ENCODE measurements at places on chromosomes 5 and 9.
A peak's percentile ranks its signal among the peaks of the same experiment; 100 is the strongest.

DNA sequence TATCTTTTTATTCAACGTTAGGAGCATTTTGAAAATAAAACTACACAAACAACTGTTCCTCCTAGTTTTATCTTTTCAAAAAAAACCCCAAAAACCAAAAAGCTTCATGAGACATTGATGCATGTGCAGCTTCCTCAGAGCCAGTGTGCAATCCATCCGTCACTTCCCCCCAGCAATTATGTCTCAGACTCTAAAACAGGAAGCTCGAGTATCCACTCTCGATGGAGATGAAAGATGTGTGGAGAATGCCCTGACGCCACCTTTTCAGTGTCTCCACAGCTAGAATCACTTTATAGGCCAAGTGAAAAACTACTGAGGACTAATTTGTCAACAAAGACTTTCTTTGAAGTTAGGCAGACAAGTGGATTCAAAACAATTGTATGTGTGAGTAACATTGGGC, 408.9 kb upstream of the SMARCA2 start:
- DNase-seq: no peak

GRCh38 chr5:68406767-68407241, 191.2 kb downstream of the PIK3R1 start:
- DNase-seq: no peak

DNA sequence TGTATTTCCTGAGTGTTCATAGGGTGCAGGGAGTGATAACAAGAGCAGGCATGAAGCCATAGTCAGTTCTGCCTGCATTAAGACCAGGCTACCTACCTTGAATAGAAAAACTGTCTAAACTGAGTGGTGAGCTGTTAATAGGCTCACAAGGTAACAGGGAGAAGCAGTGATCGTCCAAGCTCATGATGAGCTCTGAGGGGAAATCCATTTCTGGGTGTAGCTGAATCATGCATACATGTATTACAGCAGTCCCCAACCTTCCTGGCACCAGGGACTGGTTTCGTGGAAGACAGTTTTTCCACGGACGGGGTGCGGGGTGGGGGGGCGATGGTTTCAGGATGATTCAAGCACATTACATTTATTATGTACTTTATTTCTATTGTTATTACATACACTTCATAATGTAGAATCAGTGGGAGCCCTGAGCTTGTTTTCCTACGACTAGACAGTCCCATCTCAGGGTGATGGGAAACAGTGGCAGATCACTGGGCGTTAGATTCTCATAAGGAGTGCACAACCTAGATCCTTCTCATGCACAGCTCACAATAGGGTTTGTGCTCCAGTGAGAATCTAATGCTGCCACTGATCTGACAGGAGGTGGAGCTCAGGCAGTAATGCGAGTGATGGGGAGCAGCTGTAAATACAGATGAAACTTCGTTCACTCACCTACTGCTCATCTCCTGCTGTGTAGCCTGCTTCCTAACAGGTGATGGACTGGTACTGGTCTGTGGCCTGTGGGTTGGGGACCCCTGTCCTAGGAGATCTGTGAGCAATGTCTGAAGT, 100.0 kb upstream of the IL6ST start:
- peak; percentile 85 for DNase-seq

GRCh38 chr5:124000538-124000937, 488.6 kb downstream of the CSNK1G3 start:
- DNase-seq: no peak

DNA sequence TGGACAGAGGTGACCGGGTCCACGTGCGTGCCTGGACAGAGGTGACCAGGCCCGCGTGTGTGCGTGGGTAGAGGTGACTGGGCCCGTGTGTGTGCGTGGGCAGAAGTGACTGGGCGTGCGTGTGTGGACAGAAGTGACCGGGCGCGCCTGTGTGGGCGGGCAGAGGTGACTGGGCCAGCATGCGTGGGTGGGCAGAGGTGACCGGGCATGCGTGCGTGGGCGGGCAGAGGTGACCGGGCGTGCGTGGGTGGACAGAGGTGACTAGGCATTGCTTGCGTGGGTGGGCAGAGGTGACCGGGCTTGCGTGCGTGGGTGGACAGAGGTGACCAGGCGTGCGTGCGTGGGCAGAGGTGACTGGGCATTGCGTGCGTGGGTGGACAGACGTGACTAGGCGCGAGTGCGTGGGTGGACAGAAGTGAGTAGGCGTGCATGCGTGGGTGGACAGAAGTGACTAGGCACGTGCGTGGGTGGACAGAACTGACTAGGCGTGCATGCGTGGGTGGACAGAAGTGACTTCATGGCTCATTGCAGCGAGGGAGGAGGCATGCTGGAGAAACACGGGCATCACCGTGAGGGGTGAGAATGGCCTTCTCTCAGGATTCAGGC, 254.1 kb upstream of the IRX4 start:
- DNase-seq: no peak

DNA sequence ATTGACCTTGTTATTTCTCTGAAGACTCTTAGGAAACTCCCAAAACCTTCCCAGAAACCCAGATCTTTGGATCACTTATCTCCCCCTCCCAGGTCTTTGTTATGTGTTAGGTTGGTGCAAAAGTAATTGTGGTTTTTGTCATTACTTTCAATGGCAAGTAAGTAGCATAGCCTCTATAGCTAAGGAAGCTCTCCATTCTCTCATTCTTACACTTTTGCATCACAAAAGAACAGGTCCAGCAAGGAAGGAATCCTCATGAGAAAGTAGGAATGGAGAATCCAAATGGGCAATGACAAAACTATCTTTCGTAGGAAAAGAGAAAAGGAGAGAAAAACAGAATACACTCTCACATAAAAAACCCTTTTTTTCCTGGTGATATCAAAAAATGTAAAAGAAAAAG, 81.3 kb upstream of the ELAVL2 start:
- DNase-seq: no peak

DNA sequence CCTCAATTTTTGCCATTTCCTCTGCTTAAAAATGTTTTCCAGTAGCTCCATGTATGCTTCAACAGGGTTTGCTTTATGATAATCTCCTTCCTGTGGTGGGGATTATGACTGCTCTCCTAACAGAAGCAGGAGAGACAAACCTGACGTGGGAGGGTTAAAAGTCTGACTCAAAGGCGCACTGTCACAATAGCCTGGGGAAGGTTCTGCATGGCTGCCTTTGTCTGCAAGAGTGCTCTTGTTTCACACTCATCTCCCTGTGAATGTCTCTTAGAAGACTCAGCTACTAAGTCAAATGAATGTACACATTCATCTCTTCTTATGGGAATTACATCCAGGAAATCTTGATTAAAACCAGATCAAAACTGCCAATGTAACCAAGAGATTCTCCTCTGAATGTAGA, 90.9 kb upstream of the MTAP start:
- DNase-seq: no peak

- DNase-seq: peak; percentile 78
Observed at GRCh38 chr5:176542135-176542595, 5.0 kb upstream of the RNF44 start.

DNA sequence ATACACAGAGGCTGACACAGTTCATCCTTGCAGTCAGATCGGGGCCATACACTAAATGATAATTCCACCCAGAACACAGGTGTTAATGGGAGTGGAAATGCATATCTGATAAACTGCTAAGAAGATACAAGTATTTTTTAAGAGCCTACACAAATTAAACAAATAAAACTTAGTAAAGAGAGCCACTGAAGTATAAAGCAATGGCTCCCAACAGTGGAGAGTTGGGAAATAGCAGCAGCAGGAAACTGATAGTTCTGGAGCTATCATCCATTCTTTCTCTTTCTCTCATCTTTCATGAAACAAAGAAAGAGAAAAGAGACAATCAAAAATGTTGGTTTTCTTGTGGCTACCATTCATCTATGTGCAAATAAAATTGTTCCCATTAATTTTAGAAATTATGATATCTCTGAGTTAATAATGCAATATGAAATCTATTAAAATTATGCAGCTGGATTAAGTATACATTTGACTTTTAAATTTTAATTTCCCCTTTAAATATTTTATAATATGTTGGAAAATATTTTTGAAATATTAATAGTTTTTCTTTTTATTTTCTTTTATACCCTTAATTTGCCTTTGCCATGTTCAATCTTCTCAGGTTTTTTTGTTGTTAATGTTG, 120.8 kb downstream of the EMB start:
- DNase-seq: no peak

DNA sequence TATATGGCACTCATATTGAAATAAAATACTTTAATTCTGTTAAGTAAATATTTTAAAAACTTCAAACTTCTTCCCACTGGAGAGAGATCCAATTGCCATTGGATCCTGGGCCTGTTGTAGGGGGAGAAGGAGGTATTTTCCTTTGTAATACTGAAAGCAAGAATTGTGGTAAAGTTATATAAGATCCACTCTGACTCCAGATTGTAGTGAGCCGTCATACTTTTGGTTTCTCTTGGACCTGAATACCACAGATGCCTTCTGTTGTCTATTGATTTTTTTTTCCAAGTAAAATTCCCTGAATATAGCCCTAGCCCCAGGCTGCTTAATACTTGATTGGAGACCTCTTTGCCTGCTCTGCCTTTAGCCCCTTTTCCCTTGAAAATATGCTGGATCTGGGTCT, 86.9 kb downstream of the ATG10 start:
- DNase-seq: no peak

- DNase-seq: no peak
Observed at GRCh38 chr9:75233011-75233410, 144.7 kb downstream of the OSTF1 start.

DNA sequence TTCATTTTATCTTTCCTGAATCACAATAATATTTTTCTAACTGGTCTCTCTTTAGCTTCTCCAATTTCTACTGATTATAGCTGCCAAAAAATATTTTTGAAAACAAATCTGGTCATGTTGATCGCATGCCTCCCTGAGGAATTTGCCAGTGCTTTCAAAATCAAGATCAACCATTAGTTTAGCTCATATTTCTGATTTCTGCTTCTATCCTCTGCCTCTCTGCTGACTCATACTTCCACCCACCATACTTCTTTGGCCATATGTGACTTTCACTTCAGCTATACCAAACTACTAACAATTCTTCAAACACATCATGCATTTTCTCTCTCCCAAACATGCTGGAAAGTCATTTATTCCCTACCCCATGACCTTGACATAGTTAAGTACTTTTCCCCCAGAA, 636.5 kb downstream of the TLE1 start:
- DNase-seq: no peak

- no peak for DNase-seq
Observed at GRCh38 chr5:140398379-140398811, 3.2 kb upstream of the ANKHD1 start.

DNA sequence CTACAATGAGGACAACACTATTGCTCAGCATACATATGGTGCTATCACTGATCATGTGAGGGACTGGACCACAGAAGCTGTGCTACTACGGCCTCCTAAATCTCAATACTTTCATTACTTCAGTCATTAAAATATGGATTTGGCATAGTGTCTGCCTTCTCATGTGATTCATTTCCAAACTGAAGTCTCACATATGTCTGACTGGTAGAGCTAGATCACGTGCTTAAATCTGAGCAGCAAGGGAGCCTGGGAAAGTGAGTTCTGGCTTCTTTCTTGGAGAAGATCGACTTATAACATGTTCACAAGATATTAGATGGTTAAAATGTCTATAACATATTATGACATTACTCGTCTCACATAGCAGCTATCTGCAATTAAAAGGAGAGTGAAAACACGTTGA, 8.3 kb downstream of the KIF4B start:
- no peak for DNase-seq

GRCh38 chr5:42943931-42944631, 96.0 kb downstream of the ANXA2R start:
- DNase-seq: no peak

DNA sequence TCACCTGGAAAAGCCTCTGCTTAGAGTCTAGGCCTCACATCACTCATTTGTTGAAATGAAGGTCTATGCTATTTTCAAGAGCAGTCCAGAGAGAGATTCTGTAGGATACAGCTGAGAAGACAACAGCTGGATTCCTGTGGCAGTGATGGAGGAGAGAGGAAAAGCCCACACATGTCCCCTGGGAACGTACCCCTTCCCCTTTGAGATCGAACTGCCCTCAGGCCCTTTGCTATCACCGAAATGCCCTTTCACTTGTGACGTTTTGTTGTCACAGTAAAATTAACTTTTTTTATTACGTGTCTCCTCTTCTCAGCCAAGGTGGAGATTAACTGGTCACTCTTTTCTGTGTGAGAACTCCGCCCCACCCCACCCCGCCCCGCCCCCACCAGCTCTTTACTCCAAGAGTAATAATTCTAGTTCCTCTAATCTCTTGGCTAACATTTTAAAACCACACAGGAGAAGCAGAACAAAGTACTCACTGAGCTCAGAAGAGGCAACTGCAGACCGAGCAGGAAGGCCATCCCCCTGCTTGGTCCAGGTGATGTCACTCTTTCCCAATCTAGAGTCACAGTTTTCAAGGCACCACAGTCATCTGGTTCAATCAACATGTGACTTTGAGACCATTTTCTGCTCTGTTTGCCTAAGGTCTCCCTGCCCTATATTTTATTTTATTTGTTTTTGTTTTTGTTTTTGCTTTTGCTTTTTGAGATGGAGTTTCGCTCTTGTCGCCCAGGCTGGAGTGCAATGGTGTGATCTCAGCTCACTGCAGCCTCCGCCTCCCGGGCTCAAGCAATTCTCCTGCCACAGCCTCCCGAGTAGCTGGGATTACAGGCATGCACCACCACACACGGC, 105.6 kb downstream of the SUSD1 start:
- DNase-seq: no peak

DNA sequence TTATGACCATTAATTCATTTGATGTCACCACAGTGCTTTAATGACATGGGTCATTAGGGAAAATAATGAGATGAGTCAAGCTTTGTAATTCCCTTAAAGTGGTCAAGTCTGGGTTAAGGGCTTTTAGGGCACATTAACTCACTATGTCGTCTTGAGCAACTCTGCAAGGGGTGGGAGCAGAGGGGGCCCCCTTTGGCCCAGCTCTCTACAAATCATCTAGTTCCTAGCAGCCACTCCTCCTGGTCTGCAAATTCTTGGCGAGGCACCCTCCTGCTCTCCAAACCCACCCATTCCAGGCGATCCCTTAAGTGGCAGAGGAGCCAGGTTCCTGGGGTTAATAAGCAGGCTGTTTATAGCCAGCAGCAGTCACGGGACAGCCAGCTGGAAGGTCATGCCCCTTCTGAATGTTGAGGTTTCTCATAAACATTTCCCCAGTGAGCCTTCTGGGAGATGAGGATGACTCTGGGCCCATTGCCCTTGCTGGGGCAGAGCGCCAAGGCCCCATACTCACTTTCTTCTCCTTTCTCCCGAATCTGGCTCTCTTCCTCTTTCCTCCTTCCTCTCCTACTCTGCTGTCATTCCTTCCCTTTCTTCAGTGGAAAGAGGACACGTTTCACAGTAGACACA, 14.3 kb upstream of the GPX3 start:
- no peak for DNase-seq

DNA sequence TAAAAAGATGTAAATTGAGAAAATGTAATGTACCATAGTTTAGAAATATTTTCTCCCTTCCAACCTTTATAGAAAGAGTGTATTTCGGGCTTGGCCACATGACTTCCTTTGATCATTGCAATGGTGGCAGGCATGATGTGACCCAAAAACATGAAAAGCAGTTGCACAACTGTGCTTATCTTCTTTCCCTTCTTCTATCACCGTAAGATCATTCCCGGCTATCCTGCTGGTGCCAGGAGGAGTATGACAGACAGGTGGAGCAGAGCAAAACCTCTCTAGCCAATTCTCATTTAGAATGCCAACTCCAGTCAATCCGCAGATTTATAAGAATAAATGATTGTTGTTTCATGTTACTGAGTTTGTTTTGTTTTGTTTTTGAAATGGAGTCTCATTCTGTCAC, 10.6 kb upstream of the TESK1 start:
- no peak for DNase-seq

Measured in activated CD4-positive, alpha-beta T cell treated with anti-CD3 and anti-CD28 coated beads, Interleukin-2, amount 50 U/mL, for 48 hours (primary cell).